ENCODE measurements at places on chromosomes 4 and X.

GRCh38 chr4:39305912-39306677 is 60.1 kb downstream of the RFC1 start:
- no peak for DNase-seq

DNA sequence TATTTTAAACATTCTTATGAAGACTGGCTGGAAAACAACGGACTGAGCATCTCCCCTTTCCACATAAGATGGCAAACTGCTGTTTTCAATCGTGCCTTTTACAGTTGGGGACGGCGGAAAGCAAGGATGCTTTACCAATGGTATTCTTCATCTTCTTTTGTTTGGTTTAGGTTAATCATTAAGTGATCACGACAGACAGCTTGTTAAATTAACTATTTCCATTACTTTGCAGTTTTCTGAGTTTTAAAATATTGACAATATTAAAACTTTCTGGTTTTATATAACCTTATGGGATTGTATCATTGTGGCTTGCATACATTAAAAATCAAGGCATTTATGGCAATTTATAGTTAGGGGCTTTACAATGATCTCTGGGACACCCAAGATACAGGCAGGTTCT is 3.8 kb downstream of the MBTPS2 start:
- no peak for DNase-seq

- no peak for DNase-seq
These were observed 99.6 kb downstream of the GRIA2 start for GRCh38 chr4:157320092-157320491.

GRCh38 chrX:17682259-17682658 is 55.0 kb upstream of the SCML1 start:
- DNase-seq = no peak

GRCh38 chrX:124117325-124117724 is 155.8 kb downstream of the STAG2 start:
- DNase-seq = no peak

GRCh38 chr4:18012134-18012806 is 9.3 kb downstream of the LCORL start:
- no peak for DNase-seq

- DNase-seq = no peak
These were observed 958.3 kb upstream of the ADGRL3 start for GRCh38 chr4:60241866-60242265.

GRCh38 chr4:54093324-54094240 is 6.4 kb upstream of the GSX2 start:
- no peak for DNase-seq

- DNase-seq = peak; percentile 46
These were observed 102.9 kb downstream of the COX18 start for GRCh38 chr4:72966652-72967051.

- no peak for DNase-seq
These were observed 40.8 kb downstream of the STK26 start for GRCh38 chrX:132063862-132064261.

GRCh38 chr4:145907812-145908211 is 30.8 kb downstream of the ZNF827 start:
- DNase-seq = no peak

- DNase-seq = no peak
These were observed 818 bp downstream of the RAI2 start for GRCh38 chrX:17860179-17860780.

GRCh38 chrX:72025236-72025770 is 106.4 kb downstream of the RTL5 start:
- no peak for DNase-seq

DNA sequence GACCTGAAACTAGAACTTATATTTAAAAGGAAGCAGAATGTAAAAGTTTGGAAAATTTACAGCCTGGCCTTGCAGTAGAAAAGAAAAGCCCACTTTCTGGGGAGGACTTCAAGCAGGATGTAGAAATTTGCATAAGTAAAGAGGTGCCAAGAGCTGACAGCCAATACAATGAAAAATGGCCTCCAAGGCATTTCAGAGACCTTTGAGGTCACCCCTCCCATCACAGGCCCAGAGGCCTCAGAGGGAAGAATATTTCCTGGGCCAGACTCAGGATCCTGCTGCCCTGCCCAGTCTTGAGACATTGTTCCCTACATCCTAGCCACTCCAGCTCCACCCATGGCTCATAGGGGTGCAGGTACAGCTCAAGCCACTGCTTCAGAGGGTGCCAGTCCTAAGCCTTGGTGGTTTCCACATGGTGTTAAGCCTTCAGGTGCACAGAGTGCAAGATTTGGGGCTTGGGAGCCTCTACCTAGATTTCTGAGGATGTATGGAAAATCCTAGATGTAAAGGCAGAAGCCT is 518.9 kb upstream of the INTU start:
- no peak for DNase-seq

DNA sequence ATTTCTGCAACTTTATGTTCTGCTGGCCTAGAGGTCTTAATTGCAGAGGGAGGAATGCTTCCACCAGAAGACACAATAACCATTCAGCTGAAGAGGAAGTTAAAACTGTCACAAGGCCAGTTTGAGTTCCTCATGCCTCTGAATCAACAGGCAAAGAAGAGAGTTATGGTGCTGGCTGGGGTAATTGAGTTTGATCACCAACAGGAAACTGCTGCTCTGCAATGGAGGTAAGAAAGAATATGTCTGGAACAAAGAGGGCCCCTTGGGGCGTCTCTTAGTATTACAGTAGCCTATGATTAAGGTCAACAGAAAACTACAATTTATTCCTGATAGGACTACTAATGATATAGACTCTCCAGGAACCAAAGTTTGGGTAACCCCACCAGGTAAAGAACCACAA is 744.0 kb downstream of the FSTL5 start:
- DNase-seq = no peak

- no peak for DNase-seq
These were observed 337.5 kb upstream of the TENM3 start for GRCh38 chr4:181905708-181906107.

DNA sequence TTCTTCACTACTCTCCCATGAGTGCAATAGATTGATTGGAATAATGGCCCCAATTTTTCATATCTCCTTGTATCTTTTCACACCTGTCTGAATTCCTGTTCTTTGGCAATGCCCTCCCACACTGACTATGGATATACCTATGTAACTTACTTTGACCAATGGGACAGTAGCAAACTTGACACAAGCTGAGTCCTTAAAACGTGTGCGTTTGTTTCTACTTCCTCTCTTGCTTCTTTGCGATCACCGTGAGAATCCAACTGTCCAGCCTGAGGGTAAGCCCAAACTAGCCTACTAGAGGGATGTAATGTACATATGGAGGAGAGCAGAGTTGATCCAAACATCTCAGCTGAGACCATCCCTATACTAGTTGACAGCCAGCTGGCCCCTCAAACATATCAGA is 19.3 kb downstream of the TEC start:
- no peak for DNase-seq

DNA sequence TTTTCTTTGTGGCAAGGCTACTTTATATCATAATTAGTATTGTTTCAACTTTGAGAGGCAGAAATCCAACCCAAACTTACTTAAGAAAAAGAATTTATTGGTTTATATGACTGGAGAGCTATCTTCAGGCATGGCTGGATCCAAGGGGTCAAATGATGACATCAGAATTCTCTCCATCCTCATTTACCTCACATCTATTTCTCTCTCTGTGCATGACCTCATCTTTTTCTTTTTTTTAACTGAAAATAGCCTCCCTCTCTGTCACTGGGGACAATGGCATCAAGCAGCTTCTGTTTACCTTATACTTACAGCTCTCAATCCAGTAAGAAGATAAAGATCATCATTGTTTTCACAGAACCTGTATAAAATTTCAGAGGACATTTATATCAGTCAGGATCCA is 12.0 kb upstream of the EXOC1L start:
- DNase-seq = no peak

DNA sequence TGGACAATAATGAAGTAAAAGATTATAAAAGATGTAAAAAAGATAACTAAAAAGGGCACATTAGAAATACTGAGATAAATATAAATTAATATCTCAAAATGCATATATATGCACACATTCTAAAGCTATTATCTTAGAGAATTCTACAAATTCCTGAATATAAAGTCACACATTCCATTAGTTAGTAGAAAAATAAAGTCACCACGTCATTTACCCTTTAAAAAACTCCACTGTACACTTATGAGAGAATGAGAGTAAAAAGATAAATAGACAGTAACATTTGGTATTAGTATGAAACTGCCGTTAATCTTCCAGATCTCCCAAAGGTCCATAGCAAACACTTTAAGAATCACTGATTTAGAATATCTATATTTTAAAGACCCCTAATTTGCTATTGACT is 67.2 kb upstream of the IL15 start:
- DNase-seq = no peak

DNA sequence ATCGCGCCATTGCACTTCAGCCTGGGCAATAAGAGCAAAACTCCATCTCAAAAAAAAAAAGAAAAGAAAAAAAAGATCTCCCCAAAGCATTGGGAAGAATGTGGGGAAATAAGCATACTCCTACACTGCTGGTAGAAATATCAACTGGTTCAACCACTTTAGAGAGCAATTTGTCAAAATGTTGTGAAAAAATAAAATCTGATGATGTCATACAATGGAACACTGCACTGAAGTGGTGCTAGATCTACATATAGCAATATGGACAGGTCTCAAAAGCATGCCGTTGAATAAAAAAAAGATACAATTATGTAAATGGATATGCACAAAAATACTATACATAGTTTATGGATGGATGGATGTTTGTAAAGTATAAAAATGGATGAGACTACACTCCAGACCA is 18.3 kb upstream of the HUWE1 start:
- no peak for DNase-seq

GRCh38 chr4:121789455-121789854 is 11.7 kb upstream of the EXOSC9 start:
- DNase-seq = no peak

- no peak for DNase-seq
These were observed 783.0 kb upstream of the AADAT start for GRCh38 chr4:170872794-170873193.

DNA sequence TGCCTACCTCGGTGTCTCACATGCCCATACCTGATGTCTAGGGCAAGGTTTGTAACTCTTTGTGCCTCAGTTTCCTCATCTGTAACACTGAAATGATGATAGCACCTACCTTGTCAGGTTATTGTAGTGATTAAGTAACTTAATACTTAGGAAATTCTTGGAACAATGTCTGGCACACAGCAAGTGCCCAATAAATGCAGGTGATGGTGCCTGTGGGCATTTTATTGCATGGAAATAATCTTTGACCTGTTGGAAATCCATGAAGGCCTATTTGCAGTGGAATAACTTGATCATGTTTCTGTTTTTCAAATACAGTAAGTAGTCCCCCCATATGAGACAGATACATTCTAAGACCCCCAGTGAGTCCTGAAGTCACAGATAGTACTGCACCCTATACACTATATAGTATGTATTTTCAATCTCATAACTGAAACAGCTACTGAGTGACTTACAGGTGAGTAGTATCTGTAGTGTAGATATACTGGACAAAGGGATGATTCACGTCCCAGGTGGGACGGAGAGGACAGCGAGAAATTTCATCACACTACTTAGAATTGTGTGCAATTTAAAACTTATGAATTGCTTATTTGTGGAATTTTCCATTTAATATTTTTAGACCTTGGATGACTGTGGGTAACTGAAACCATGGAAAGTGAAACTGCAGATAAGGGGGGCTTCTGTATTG is 42.1 kb downstream of the AFF1 start:
- DNase-seq = no peak

- DNase-seq = peak; percentile 42
These were observed 5.6 kb upstream of the CT45A1 start for GRCh38 chrX:135707880-135708279.

DNA sequence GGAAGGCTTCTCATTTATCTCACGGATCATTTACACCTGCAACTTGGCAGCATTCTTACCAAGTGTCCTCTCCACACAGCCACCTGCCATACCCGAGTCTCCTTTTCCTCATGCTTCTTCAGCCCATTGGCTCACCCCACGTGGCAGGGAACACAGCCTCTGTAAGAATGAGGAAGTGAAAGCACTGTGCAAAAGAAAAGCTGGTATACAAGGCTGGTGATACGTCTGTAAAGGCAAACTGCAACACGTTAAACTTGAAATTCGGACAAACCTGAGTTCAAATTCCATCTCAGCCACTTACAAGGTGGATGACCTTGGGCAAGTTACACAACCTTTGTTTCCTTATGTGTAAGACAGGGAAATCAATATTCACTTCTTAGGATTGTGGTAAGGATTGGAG is 164.0 kb upstream of the RASGEF1B start:
- DNase-seq = peak; percentile 82

DNA sequence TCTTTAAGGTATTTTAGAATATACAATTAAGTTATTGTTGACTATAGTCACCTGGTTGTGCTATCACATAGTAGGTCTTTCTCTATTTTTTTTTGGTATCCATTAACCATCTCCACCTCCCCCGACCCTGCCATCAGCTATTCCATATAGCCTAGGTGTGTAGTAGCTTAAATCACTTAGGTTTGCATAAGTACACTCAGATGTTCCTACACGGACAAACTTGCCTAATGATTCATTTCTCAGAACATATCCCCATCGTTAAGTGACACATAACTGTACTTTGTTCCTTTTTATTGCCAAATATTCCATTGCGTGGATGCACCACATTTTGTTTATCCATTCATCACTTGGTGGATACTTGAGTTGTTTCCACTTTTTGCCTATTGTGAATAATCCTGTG is 67.9 kb downstream of the SLAIN2 start:
- DNase-seq = no peak

- DNase-seq = peak; percentile 26
These were observed 96.4 kb downstream of the EMCN start for GRCh38 chr4:100421361-100421978.

DNA sequence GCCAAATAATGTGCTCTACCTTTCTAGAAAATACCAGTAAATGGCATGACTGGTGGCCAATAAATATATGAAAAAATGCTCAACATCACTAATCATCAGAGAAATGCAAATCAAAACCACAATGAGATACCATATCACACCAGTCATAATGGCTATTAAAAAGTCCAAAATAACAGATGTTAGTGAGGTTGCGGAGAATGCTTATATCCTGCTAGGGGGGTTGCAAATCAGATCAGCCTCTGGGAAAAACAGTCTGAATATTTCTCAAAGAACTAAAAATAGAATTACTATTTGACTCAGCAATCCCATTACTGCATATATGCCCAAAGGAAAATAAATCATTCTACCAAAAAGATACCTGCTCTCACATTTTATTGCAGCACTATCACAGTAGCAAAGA is 115.1 kb downstream of the RASGEF1B start:
- no peak for DNase-seq

GRCh38 chr4:169899295-169899694 is 126.9 kb downstream of the MFAP3L start:
- DNase-seq = no peak

DNA sequence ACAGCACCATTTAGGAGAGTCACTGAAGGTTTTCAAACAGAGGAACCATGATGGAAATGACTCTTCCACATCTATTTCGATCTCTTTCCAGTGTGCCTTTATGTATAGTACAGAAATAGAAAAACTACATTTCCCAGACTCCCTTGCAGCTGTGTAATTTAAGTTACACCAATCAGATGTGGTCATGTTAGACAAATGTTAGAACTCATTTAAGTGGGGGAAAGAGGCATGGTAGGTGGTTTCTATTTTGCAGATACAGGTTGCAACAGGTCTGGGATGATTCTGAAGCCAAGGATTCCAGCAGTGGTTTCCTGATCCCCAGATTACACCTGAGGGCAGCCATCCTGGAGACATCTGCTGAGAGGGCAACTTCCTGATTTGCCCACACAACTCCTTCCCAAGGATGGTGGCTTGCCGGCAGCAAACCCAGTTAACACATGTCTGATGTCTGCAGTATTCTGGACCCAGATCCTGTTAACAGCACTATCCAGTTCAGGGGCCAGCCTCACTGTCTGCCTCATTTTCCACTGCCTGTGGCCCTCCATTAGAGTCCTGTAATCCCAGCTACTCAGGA is 38.7 kb upstream of the PDK3 start:
- DNase-seq = peak; percentile 18

GRCh38 chrX:43682726-43683125 is 26.6 kb downstream of the MAOA start:
- DNase-seq = no peak
